ENCODE measurements at places on chromosomes 5 and 9.

GRCh38 chr9:93952784-93953495 is 2.2 kb downstream of the BARX1 start:
- DNase-seq, result no peak

GRCh38 chr5:66138637-66139317 is 5.3 kb upstream of the SREK1 start:
- no peak for DNase-seq

GRCh38 chr9:73118286-73118685 is 33.4 kb upstream of the ANXA1 start:
- DNase-seq, result no peak

DNA sequence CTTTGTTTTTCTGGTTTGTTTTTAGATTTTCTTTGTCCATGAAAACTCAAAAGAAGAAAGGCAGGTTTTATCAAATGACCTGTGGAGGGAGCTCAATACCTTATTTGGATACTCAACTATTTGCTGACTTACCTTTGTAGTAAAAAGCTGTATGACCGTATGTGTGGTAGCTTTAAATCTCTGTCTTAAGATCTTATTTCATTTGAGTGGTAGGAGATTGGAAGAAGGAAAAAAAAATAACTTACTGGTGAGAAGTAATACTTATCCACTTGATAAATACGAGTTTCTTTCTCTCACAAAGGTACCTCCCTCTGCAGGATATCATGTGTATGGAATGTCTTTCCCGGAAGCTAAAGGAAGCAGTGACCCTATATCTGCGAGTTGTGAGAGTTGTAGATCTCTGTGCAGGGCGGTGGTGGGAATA is 15.0 kb downstream of the FBXO38 start:
- no peak for DNase-seq

GRCh38 chr9:34591248-34591916 is 1.9 kb upstream of the CNTFR start:
- peak; percentile 68 for DNase-seq
